ENCODE measurements at places on chromosomes 1 and 21.

- no peak for DNase-seq
These were observed 8.1 kb downstream of the ARF1 start for GRCh38 chr1:228090613-228091081.

- DNase-seq: no peak
These were observed 145.2 kb upstream of the SPATA6 start for GRCh38 chr1:48617252-48617651.

DNA sequence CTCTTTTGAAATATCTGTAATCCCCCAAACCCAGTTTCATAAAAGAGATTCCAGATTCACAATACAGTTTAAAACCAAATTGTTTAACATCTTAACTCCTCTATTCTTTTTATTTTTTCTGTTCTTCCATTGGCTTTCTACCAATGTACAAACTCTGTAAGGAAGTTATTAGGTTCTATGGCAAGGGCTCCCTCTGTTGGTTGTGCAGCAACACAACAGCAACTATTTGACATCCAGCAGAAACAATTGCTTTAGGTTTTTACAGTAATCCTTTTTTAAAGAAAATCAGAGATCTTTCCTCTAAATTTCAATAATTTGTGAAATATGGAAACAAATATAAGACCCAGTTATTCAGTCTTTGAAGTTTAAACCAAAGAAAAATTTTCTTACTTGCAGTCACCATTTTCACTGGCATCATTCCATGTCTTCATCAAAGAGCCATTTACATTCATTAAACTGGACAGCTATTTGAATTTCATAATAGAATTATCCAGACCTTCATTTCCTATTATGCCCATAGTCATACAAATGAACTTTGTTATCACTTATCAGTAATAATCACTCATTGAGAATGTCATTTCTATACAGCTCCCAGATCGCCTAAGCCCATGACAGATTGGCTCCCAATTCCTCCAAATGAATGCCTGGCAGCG lies 46.5 kb upstream of the RNF11 start:
- DNase-seq: peak; percentile 17

DNA sequence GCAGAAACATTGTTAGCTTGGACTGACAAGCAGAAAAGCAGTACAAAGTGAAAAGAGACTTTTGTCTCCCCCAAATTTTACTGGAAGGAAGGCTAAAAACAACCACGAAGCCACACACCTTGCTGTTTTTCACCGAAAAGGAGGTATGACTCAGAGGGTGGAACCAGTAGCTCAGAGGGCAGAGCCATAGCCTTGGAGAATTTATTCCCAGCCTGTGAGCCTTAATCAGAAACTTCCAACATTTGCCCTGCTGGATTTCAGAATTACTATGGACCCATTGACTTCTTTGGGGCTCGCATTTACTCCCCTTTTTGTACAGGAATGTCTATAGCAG lies 32.0 kb downstream of the RPS6KC1 start:
- DNase-seq: no peak

- DNase-seq: no peak
These were observed 1.6 kb downstream of the UROD start for GRCh38 chr1:45013551-45014209.

DNA sequence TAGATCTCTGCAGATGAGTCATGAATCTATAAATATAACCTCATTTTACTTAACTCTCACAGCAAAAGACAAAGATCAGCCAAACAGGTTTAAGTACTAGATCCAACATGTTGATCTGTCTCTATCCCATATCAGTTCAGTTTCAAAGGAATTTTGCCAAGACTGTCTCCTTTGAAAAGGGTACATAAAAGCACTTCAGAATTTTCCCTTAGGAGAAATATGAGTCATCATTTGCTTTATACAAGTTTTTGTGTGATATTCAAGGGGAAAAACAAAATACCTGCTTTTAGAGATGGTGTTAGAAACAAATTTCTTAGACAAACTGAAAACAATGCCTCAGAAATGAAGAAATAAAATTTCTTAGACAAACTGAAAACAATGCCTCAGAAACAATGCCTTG lies 73.5 kb upstream of the LRRC7 start:
- no peak for DNase-seq

GRCh38 chr21:45313682-45314081 lies 26.0 kb upstream of the POFUT2 start:
- no peak for DNase-seq

DNA sequence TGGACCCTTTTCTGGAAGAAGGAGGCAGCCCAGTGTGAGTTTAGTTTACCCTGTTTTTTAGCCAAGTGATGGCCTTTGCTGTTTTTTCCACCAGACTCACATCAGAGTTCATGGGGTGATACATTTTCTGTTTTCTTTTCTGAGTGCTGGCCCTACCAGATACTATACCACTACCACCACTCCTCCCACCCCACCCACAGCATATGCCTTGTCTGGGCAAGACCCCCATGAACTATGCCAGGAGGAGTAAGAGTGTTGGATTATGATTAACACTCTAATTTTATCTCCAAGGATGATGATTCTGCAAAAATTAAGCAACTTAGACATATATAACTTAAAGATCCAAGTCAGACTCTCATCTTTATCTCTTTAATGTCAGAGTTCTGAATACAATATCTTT lies 26.1 kb downstream of the FABP3 start:
- no peak for DNase-seq

GRCh38 chr1:234559152-234559901 lies 50.7 kb downstream of the IRF2BP2 start:
- DNase-seq: no peak

DNA sequence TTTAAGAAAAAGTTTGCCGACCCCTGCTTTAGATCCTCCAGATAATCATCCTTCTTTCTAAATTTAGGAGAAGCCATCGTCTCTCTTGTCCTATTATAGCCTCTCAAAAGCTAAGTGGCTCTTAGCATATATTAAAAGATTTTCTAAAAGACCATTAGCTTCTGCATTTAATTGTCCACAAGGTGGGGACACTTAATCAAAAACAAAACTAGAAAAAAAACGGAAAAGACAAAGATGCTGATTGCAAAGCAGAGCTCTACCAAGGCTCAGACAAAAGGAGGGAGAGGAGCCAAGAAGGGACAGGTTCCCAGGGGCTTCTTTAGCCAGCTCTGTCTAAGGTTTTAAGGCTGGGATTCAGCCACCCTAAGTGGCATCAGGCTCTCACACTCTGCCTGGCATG lies 128.3 kb upstream of the HMGB4 start:
- no peak for DNase-seq

GRCh38 chr1:2486041-2486440 lies 10.0 kb downstream of the PLCH2 start:
- no peak for DNase-seq

GRCh38 chr1:74964508-74965102 lies 169.6 kb upstream of the LHX8 start:
- no peak for DNase-seq

GRCh38 chr1:160821627-160822026 lies 25.7 kb downstream of the LY9 start:
- DNase-seq: no peak

- no peak for DNase-seq
These were observed 6.9 kb upstream of the DNAH14 start for GRCh38 chr1:224922404-224923164.

DNA sequence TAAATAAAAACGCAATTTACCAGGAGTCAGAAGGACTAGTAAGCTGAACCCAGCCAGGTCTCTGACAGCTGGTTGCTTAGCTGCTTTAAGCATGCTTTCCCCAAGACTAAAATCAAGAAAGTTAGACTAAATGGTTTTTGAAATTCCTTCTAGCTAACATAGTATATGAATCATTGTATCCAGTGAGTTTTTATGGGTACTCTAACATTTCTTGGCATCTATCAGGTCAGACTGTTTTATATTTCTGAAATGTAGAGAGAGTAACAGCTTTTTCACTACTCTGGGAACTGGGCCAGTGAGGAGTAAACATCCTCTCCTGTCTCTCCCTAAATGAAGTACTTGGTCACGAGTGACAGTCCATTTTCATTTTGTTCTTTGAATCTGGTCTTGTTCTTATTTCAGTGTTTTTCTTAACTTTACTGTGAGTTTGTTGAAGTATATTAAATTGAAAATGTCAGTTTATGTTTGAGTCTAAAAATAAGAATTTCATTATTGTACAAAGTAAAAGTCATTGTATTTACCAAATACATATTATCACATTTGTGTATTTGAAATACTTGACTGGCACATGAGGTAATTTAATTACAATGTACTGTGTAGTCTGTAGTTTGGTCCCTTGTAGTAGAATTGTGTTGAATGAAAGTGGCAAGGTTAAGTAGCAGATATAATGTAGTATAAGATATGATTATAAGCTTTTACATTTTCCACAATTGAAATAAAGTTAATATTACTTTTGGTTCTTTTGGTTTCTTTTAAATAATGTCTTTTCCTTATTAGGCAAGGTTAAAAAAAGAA lies 47.6 kb downstream of the PKN2 start:
- no peak for DNase-seq

- no peak for DNase-seq
These were observed 46.3 kb downstream of the XCL2 start for GRCh38 chr1:168497376-168497950.

DNA sequence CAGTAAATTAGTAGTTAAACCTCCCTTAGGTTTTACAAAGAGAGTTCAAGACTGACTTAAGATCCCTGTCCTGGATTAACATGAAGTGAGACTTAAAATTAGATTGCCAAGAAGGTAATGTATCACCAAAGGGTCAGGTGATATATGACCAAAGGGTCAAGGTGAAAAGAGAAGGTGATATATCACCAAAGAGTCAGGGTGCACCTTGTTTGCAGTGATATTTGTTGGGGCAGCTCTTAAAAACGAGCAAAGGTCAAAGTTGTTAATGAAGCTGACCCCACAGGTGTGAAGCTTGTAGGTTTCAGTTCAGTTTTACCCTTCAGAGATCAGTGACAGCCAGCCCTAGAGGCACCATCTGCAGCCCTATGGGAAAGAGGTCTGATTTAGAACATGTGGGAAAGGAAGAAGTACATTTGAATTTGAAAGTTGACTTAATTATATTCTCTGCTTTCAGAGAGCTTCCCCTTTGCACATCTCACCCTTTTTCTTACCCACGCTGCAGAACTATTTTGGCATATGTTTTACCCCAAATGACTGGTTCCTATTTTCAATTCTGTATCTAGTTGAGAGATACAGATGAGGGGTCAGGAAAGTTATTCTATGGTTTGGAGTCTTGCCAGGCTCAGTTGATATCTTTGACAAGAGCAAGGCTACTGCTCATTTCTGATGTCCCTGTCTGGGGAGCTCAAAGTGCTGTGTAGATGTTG lies 170.8 kb downstream of the S1PR1 start:
- DNase-seq: no peak

- DNase-seq: peak; percentile 66
These were observed 36.2 kb upstream of the BTG2 start for GRCh38 chr1:203268901-203269653.

DNA sequence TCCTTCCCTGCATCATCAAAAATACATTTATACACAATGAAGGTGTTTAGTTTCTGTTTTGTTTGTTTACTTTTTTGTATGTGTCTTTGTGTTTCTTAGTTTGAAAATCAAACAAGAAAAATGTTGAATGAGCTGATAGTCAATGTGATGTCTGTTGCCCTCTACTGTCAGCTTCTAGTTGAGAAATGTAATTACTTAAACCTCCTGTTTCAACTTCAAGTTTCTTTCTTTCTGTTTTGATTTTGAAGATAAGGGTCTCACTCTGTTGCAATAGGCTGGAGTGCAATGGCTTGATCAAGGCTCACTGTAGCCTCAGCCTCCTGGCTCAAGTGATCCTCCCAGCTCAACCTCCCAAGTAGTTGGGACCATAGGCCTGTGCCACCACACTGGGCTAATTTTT lies 37.5 kb downstream of the SPTA1 start:
- no peak for DNase-seq

- DNase-seq: no peak
These were observed 372.1 kb downstream of the PTPRC start for GRCh38 chr1:199010933-199011332.

DNA sequence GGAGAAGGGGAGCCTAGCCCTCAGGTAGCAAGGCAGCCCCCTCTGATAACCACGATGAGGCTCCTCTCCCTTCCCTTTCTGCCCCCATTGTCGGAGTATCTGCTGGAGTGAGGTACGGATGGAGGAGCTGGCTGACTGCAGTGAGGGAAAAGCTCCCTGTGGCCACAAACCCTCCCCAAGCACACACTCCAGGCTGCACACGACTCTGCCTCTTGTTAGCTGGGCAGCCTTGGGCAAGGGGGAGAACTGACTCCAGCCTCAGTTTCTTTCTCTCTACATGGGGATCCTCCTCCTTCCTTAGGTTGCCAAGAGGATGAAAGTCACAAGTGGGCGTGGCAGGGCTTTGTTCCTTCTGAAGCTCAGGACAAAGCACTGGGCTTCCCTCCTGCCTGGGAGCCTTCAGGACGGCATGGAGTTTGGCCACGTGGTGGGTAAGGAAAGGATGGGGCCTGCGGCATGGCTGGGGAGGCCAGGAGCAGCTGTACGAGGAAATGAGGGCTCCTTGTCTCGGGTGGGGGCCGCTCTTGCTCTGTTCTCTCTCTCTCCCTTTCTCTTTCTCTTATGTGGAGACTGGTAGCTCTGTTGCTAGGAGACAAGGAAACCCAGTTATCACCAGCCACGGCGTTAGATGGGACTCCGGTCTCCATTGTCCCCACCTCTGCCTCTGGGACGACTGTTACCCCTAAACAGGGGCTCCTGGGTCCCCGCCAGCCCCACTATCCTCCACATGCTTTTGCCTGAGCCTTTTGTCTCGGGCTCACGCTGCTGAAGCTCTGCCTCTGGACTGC lies 39.7 kb downstream of the LRP8 start:
- DNase-seq: no peak

- DNase-seq: no peak
These were observed 448 bp downstream of the AURKAIP1 start for GRCh38 chr1:1374589-1374928.

- DNase-seq: peak; percentile 2
These were observed 31.3 kb upstream of the CLCA4 start for GRCh38 chr1:86515597-86515996.

DNA sequence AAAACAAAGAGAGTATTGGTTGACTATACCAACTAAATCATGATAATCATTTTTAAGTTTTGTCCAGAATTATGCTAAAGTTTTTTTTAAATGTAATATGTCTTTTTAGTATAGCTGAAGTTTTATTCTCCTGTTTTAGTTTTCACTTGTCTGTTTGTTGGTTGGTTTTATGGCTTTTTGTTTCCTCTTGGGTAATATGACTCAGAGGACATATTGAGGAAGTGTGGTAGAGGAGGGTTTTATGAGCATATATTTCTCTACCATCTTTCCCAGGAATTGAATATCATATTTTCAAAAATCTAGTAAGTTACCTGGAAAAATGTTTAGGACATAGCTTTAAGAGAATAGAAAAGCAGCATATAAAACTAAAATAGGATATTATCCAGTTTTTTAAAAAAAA lies 68.6 kb upstream of the MCOLN3 start:
- DNase-seq: no peak

- no peak for DNase-seq
These were observed 137.1 kb downstream of the CAMTA1 start for GRCh38 chr1:6922096-6922931.

DNA sequence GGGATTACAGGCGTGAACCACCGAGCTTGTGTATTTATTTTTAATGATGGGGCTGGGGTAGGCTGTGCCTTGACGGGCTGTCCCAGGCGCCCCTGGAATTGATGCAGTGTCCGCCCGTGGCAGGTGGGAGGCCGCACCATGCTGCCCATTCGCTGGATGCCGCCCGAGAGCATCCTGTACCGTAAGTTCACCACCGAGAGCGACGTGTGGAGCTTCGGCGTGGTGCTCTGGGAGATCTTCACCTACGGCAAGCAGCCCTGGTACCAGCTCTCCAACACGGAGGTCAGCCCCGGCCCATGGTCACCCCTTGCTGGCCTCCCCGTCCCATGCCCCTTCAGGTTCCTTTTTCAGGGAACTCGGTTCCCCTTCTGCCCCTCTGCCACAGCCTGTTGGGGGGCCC lies 13.6 kb upstream of the PEAR1 start:
- no peak for DNase-seq

GRCh38 chr1:168833801-168834224 lies 104.8 kb upstream of the DPT start:
- no peak for DNase-seq

Data from GDM1 (cell line).